ENCODE measurements at places on chromosomes 16 and 17.

GRCh38 chr17:49505854-49506253, 10.8 kb downstream of the NGFR start:
- no peak for DNase-seq

- DNase-seq: no peak
Observed at GRCh38 chr17:74132354-74132753, 71.1 kb upstream of the RPL38 start.

DNA sequence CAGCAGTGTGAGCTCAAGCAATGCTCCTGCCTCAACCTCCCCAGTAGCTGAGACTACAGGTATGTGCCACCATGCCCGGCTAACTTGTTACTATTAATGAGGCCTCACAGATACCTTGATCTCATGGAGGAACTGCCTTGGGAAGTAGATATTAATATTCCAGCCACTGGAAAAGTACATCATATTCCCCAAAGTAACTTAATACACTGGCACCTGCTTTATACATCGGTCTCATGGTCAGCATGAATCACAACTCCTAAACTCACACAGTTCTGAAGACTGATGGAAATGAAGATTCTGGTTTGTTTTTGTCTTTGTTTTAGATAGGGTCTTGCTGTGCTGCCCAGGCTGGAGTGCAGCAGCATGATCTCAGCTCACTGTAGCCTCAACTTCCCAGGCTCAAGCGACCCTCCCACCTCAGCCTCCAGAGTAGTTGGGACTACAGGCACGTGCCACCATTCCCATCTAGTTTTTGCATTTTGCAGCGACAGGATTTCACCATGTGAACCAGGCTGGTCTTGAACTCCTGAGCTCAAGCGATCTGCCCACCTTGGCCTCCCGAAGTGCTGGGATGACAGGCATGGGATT, 28.2 kb downstream of the ADCY9 start:
- DNase-seq: no peak

DNA sequence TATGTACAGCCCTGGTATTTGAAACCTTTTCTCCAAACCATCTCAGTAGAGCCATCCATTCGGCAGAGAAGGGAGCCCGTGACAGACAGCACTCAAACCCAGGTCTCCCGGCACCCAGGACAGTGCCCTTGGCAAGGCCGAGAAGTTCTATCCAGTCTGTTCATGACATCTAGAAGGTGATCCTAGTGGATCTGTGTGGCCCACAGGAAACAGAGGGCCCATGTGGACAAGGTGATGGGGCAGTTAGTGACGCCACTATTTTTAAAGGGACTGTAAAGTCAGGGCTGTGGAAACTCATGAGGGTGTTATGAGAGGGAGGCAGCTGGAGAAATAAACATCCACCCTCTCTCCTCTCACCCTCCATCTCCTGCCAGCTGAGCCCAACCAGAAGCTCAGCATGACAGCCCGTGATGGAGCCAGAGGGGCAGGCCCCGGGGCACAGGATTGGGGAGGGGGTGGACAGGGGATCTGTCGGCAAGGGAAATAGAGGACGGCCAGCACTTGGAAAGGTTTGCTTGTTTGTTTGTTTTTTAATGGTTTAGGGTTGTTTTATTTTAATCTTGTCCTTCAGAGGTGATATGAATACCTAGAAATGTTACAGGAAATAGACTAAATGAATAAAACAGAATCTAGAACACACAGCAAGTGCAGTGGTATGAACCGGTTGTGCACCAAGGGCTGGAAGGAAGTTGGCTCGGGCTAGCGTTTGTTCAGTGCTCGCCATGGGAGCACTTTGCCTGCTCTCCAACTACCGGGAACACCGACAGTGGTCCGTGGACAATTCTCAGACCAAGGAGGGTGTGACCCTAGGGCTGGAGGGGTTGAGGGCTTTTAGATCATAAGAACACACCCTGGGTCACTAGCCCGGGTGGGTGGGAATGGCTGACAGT, 17.1 kb downstream of the MYLK3 start:
- no peak for DNase-seq

DNA sequence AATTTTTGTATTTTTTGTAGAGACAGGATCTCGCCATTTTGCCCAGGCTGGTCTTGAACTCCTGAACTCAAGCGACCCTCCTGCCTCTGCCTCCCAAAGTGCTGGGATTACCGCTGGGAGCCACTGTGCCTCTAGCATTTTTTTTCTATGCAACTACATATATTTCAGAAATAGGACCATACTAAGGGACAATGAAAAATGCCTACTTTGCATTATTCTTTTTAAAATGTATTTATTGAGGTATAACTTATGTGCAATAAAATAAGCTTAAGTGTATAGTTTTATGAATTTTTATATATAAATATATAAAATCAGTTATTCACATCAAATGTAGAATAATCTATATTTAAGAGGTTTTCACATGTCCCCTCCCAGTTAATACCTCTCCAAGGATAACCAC, 38.1 kb downstream of the KATNIP start:
- no peak for DNase-seq

Measured in stimulated activated CD4-positive, alpha-beta T cell treated with anti-CD3 and anti-CD28 coated beads, Interleukin-4, amount 100 ng/mL, for 4 hours (primary cell).